ENCODE measurements at places on chromosomes 13 and 19. TPM values are rescaled to one million over a fixed set of nuclear protein-coding genes. Genes with fewer than 3 reads are reported as not detected.

GRCh38 chr13:48316826-48317510 lies 13.4 kb downstream of the RB1 start:
- H3K4me3 ChIP-seq: no peak overlapping the region
- H3K27ac ChIP-seq: no peak overlapping the region
- no peak for DNase-seq

GRCh38 chr13:76939215-76939614 lies 9.1 kb upstream of the ACOD1 start:
- H3K27me3 ChIP-seq: no peaks in the 10 kb centered on the region
- no peaks in the 10 kb centered on the region for H3K36me3 ChIP-seq
- H3K27ac ChIP-seq: no peak overlapping the region
- H3K4me3 ChIP-seq: no peak overlapping the region
- no peaks in the 10 kb centered on the region for H3K4me1 ChIP-seq

DNA sequence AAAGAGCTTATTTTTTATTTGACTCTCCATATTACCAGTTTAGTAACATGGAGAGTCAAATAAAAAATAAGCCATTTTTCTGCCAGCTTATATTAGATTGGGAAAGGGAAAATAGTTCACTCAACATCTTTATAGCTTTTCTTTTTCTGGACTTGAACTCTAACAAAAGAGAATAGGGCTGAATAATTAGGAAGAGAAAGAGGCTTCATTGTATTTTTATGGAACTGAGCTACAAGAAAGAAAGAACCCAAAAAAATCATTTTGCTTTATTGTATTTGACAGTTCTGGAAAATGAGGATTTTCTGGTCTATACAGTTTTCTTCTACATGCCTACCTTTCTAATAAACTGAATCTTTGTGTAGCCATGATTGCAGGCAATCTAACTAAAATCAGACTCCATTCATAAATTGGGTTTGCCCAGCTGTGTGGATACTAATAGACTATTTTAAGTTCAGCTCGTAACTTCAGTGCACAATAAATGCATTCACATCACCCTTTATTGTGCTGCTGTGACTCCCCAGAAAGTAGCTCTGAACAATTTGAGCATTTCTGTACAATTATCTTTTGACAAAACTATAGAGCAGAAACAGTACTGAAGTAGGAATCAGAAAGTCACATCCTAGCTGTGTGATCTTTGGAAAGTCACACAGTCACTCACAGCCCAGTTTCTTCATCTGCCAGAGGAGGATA lies 115.3 kb downstream of the STOML3 start:
- no peaks in the 10 kb centered on the region for H3K36me3 ChIP-seq
- DNase-seq: no peak
- no peak overlapping the region for H3K27ac ChIP-seq
- H3K27me3 ChIP-seq: no peaks in the 10 kb centered on the region

GRCh38 chr19:3897936-3898335 lies 17.5 kb downstream of the ATCAY start:
- H3K4me1 ChIP-seq: no peaks in the 10 kb centered on the region
- DNase-seq: no peak
- H3K27me3 ChIP-seq: no peaks in the 10 kb centered on the region

DNA sequence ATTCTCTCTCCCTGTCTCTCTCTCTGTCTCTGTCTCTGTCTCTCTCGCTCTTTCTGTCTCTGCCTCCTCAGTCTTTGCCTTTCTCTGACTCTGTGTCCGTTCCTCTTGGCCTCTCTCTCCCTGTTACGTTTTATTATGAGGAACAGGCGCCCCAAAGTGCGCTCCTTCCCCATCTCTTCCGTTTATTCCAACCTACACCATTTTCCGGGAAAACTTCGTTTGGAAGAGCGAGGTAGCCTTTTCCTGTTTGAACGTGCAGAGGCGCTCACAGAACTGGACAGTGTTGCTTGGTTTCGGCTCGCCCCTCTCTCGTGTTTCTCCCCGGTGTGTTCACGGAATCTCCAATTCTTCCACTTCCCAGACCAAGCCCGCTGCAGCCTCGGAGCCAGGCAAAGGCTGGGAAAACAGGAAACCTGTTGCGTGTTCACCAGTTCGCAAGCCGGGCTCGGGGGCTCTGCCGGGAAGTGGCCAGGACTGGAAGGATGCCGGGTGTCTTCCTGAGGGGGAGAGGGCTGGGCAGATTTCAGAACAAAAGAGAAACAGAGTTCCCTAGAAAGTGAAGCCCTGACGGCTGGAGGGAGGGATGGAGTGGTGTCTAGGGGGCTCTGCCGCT lies 605 bp downstream of the TMEM255B start:
- peak; percentile 22 for DNase-seq
- no peaks in the 10 kb centered on the region for H3K4me1 ChIP-seq
- H3K27ac ChIP-seq: peak overlapping the region; percentile 84
- H3K4me3 ChIP-seq: peak overlapping the region; percentile 49
- H3K27me3 ChIP-seq: no peaks in the 10 kb centered on the region
- H3K36me3 ChIP-seq: no peaks in the 10 kb centered on the region

- H3K4me3 ChIP-seq: no peak overlapping the region
- H3K27me3 ChIP-seq: peaks cover 5% of the 10 kb centered on the region
- H3K4me1 ChIP-seq: no peaks in the 10 kb centered on the region
- H3K36me3 ChIP-seq: no peaks in the 10 kb centered on the region
- DNase-seq: peak; percentile 77
- peak overlapping the region; percentile 77 for H3K27ac ChIP-seq
Measured at GRCh38 chr19:38210458-38210987, 13.5 kb downstream of the DPF1 start.

DNA sequence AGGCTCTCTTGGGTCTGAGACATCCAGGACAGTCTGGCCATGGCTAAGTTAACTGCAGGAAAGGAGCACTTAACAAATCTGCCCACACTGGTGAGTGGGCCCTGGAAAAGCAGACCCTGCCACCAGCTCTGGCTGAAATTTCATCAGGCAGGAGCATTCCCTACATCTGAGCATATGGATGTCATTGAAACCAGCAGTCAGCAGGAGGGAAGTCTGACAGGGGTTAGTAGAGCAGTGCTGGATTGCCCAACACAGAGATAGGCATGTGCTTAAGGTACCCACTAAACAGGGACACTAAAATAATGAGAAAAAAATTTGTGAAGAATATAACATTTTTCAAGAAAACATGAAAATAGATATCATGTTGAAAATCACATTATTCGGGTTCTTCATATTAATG lies 13.6 kb upstream of the ACOD1 start:
- no peak overlapping the region for H3K4me3 ChIP-seq
- H3K36me3 ChIP-seq: no peaks in the 10 kb centered on the region

DNA sequence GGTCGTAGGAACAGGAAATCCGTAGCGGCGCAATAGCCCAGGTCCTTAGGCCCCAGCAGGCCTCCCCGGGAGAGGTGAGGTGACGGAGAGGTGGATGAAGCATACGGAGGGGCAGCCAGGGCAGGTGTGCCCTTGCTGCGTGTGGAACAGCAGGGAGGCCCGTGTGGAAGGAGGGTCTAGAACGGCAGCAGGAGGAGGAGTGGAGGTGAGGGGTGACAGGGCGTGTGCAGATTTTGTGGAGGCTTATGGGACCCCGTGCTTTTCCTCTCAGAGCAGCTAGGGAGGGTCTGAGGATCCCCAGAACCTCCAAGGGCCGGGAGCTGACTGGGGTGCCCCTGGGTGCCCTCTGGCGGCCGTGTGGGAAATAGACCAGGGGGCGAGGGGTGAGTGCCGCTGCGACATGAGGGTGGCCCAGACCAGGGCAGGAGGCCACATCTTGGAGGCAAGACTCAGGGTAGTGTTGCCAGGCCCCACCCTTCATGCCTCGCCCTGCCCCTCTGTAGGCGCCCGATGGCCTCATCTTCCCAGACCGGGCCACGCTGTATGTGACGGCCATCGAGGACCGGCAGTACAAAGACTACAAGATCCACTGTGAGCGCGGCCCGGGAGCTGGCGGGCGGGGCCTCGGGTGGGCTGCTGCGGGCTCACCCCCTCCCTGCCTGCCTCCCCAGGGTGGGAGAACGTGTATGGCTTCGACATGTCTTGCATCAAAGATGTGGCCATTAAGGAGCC lies 5.0 kb upstream of the ADM5 start:
- no peak overlapping the region for H3K4me3 ChIP-seq
- H3K27me3 ChIP-seq: no peaks in the 10 kb centered on the region
- no peak overlapping the region for H3K27ac ChIP-seq
- H3K36me3 ChIP-seq: no peaks in the 10 kb centered on the region

STAP2 gene
- 6.7 TPM for total RNA-seq

CEACAM8 gene
- total RNA-seq: 0.51 TPM

MEIOSIN gene
- not detected for total RNA-seq

TLE6 gene
- total RNA-seq: not detected

ARHGEF7 gene
- total RNA-seq: 152 TPM

PHLDB3 gene
- 0.59 TPM for total RNA-seq

ZNF615 gene
- total RNA-seq: 9.7 TPM

All from uterus (tissue), 4 donors.